ENCODE measurements at places on chromosomes 3 and 15.

GRCh38 chr3:121958801-121959200, 63.2 kb downstream of the ILDR1 start:
- no peak for DNase-seq

DNA sequence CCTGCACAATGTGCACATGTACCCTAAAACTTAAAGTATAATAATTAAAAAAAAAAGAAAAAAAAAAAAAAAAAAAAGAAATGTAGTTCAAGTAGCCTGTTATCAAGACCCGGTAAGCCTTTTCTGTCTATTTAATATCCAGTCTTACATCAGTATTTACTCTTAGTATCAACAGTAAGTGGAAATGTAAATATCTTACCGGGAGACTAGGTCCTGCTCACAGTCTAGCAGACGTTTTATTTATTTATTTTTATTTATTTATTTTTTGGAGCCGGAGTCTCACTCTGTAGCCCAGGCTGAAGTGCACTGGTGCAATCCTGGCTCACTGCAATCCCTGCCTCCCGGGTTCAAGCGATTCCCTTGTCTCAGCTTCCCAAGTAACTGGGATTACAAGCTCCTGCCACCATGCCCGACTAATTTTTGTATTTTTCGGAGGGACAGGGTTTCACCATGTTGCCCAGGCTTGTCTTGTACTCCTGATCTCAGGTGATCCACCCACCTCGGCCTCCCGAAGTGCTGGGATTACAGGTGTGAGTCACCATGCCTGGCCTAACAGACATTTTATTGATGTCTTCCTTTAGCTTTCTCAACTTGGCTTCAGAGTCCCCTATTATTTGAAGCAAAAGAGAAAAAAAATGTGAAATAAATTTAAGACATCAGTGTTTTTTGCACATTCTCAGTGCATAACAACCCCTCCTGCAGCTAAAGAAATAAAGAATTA, 19.9 kb downstream of the C2CD4B start:
- no peak for DNase-seq

GRCh38 chr3:64262574-64263114, 37.4 kb upstream of the PRICKLE2 start:
- DNase-seq: no peak

DNA sequence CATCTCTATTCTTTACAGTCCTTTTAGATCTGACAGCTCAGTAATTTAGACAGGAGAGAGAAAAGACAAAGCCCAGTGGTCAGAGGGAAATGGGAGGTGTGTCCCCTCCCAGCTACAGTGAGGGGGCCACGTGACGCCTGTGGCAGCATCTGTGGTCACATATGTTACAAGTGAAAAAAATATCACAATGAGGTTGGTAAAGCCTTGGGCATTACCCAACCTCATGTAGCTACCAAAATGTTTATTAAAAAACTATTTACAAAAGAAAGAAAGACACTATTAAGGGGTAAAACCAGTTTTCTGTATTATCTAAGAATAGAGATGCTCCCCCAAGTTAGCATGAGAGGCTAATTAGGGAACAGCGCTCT, 42.9 kb upstream of the PLCL2 start:
- DNase-seq: no peak

DNA sequence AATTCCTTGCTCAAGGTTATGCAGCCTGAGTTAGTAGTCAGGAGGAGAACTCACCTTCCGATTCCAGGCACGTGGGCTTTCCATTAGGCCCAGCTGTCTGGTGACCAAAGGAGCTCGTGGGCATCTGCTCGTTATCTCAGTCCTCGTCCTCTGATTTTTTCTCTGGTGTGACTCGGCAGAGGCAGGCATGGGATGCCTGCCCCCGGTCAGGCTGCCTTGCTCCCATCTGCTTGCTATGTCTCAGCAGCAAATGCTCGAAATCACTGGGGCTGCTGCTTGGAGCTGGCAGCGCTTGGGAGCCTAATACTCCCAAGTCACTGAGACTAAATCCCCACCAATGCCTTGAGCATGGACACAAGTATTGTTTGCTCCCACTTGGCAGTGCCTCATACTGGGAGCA, 84.5 kb upstream of the NMNAT3 start:
- DNase-seq: no peak

- no peak for DNase-seq
Measured at GRCh38 chr3:140384028-140384771, 293.7 kb upstream of the TRIM42 start.

DNA sequence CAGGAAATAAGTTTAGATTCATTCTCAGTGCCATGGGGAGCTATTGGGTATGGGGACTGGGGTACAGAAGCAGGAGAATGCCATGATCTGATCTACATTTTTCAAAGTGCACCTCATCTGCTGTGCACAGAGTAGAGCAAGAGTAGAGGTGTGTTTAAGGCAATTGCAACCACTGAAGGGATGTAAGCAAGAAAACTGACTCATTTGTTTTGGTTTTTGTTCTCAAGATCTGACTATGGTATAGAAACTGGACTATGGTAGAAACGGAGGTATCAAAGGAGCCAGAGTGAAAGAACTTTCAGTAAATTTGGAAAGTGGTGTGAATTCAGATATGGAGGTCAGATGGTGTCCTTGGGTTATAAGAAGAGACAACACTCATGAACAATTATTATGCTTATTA, 86.2 kb upstream of the CMSS1 start:
- no peak for DNase-seq

GRCh38 chr3:123397921-123398785, 50.7 kb downstream of the ADCY5 start:
- DNase-seq: no peak

- DNase-seq: no peak
Measured at GRCh38 chr15:62494197-62494596, 329.1 kb upstream of the C2CD4B start.

GRCh38 chr3:189947068-189947467, 173.6 kb downstream of the P3H2 start:
- DNase-seq: no peak

Data from kidney tubule cell (primary cell).